ENCODE measurements at places on chromosomes 5 and 9.

- no peak for DNase-seq
Observed at GRCh38 chr5:96293966-96294883, 138.8 kb downstream of the PCSK1 start.

- DNase-seq = no peak
Observed at GRCh38 chr5:76473661-76474060, 70.6 kb downstream of the IQGAP2 start.

DNA sequence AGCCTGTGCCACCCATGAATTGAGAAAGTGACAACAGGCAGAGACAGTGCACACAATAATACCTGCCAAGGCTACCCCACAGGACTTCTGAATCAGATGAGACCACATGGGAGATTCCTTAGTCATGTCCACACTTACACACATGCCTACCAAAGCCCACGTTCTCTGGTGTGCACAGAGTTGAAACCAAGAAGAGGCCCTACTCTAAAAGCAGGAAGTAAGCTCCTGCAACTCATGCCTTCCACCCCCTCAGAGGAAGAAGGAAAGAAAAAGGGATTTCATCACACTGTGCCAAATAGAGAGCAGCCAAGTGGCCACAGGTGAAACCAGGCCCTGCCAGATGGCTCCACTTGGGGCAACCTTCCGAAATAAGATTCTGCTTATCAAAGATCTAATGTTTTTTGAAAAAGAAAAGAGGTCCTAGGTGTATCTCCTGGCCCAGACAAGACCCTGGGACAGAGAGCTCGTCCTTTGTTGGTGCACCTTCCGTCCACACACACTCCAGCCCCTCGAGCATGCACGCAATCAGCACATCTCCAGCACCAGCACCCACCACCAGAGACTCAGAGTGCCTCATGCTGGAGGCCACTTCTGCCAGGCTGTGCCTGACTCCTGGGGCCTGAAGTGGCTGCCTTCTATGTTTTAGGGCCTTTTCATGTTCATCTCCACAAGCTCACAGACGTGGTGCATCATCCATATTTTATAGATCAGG lies 114.6 kb upstream of the SPOCK1 start:
- DNase-seq = peak; percentile 29

- DNase-seq = no peak
Observed at GRCh38 chr9:119298076-119298853, 71.0 kb downstream of the BRINP1 start.

DNA sequence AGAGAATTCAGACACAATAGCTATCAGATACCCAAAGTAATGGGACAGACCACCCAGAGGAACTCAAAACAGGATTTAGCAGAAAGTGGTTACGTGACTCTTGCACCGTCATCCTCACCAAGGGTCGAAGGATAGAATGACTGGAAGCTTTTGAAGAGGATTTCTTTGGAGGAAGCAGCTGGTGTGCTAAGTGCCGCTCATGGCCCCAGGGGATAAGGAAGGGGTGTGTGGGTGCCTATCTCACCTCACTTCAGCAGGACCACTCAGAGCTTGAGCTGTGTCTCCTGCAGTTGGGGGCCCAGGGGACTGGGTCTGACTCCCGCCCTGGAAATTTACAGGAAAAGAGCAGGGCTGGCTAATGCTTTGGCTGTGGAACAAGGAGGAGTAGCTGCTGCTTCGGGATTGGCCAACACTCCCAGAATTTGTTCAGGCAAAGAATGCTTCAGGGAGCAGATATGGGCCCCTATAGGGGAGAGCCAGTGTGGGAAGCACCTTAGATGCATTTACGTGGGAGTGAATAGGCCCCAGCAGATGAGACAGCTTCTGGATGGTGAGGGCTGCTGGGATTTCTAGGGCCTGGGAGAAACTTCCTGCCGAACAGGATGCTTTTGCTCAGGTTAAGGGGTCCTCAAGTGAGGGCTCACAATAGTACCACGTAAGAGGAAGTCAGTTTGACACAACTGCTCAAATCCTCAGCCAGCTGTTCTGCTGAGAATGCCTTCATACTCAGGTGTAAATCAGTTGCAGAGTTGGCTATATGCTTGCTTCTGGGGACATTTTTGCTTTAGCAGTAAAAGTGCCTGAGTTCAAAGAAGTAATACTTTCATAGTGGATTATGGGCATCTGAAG lies 29.1 kb upstream of the TOMM5 start:
- no peak for DNase-seq

DNA sequence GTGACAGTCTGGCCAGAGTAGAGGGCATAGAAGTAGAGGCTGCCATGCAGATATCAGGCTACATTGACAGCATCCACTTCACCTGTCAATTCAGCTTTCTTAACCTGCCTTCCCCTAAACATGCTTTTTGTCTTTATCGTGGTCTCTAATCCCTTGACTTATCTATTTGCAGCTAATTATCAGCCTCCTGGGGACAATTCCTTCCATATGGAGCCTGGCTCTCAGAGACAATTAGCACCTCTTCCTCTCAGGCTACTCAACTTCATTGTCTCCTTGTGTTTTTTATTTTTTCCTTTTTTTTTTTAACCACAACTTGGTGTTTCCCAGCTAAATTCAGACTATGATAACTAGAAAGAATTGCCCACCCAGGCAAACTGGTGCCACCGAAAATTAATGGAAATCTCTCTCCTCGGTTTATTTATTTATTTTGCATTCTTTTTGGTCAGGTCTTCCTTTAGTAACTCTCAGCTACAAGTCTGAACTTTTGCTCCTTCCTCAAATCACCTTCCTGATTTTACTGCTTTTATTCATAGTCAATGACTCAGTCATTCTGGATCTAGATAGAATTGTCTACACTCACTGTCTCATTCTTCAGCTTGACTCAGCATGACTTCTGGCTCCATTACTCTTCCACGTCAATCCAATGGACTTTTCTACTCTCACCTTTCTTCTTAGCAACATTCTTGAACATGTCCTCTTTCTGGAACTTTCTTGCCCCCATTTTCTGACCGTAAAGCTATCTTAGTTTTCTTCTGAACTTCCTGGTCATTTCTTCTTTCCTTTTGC lies 63.0 kb upstream of the BASP1 start:
- DNase-seq = no peak

GRCh38 chr5:175826980-175827379 lies 44.4 kb upstream of the CPLX2 start:
- no peak for DNase-seq

DNA sequence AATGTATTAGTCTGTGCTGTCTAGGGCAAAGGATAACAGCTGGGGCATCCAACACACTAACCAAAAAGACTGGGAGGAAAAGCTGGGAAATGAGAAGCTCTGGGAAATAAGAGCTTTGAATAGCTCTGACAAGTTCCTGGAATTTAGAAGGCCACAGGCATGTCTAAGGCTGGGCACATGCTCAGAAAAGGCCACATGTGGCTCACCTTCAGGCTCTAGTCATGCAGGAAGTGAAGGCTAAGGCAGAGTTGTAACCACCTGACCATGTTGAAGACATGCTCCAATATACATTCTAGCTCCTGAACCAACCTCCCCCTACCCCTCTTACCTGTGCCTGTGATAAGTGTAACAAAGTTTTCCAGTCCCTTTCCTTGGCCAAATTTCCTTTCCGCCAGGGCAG lies 31.7 kb downstream of the CLTA start:
- DNase-seq = no peak

DNA sequence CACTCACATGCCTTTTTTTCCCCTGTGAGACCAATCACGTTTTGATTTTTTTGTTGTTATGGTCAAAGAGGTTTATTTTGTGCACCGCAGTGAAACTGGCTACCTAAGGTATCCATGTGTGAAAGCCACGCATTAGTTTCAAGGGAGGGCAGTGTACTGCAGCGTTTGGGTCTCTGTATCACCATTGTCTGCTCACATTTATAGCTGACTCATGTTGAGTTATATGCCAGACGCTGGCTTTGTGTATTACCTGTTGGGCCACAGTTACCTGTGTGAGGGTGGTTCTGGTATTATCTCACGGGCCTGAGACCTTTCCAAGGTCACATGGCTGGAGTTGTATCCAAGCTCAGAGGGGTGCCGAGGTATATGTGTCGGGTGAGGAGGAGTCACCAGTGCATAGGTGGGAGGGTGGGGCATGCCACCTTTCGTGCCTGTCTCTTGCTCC lies 75.8 kb downstream of the ARHGAP26 start:
- DNase-seq = no peak

DNA sequence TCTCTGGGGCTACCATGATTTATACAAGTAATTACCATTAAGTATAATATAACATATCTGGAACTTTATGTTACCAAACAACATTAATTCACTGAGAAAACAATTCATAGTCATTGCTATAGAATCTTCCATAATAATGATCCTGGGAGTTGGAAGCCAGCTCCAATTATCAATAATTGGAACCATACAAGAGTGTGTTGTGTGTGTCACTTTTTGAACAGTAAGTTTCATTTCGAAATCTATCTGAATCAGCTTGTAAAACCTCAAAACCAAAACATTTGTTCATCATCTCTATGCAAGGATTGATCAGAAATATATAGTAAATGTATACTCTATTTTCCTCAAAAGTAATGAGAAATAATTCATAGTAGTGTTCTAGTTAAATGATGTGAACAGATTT lies 348.1 kb downstream of the ARL15 start:
- DNase-seq = no peak

DNA sequence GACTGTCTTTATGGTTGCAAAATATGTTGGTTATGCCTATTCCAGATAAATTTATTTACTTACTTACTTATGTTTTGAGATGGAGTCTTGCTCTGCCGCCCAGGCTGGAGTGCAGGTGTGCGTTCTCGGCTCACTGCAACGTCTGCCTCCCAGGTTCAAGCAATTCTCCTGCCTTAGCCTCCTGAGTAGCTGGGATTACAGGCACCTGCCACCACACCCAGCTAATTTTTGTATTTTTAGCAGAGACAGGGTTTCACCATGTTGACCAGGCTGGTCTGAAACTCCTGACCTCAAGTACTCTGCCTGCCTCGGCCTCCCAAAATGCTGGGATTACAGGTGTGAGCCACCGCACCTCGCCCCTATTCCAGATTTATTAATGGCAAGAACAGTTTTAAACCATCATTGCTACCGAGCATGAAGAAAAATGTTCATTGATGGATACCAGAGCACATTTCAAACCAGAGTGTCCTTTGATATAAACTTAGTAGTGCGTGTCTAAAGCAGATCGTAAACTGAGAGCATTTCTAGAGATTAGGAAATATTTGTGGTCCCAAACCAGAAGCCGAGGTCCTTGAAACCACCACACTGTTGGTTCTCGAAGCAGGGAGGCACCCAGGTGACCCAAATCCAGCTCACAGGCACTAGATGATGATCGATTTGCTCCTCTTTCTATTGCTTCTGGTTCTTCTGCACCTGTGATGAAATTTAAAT lies 85.2 kb downstream of the GRAMD2B start:
- DNase-seq = no peak

GRCh38 chr9:37706290-37706689 lies 47.3 kb upstream of the TRMT10B start:
- no peak for DNase-seq

DNA sequence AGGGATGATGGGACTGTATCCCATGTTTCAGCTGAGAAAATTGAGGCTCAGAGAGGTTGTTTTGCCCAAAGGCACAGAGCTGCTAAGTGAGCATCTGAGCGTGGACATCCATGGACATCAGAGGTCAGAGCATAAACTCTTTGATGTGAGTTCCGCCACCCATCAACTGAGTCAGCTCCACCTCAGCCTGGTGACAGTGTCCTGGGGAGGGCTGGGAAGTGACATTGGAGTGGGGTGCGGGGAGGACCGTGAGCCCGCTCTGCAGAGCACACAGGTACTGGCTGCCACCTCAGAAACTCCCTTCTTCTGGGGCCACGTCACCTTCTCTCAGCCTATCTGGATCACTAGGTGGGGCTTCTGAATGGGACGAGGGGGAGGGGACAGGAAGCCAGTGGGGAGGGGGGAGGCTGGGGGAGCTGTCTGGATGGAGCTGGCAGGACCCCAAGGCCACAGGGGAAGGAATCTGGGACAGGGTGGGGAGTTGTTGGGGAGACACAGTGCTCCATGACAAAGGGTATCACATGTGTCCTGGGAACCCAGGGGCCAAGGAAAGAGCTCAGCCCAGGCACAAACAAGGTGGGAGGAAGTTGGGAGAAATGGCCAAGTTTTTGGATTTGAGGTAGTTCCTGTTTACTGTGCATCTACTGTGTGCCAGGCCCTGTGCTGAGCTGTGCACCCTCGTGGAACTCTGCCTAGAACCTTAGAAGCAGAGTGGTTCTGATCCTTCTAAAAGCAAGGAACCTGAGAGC lies 2.5 kb downstream of the LAMC3 start:
- DNase-seq = no peak

DNA sequence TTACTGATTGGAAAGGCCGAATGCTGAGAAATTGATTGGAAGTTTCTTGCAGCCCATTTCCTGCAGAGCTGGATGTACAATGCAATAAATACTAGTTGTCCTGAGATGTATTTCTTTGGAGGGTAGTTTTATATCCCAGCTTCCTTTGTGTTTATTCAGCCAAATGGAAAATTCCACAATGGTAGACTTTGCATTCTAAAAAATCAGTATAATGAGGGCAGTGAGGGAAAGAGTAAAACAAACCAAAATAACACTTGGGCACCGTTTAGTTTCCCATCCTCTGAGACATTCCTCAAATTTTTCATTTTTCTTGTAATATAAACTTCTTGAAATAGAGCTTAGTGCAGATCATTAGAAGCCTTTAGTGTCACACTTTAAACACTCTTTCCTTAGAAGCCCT lies 379.4 kb downstream of the EBF1 start:
- no peak for DNase-seq

DNA sequence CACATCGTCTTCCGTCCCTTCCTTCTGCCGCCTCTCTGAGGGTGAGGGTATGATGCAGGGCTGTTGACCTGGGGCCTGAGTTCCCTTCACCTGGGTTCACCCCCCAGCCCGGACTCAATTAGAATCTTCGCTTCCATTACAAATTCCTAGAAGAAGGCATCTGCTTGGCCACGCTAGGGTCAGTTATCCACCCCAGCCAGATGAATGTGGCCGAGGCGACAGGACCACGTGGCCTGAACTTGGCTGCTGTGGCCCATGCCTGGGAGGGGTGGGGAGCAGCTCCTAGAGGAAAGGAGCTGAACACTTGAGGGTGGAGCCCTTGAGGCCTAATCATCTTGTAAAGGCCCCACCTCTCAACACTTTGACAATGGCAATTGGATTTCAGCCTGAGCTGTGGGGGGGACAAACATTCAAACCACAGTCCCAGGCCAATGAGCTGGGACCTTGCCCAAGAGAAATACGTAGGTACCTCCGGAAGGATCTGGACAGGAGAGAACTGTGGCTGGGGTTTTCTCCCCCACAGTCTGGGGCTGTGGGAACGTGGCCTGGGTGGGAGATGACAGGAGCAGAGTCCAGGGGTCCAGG lies 90.6 kb upstream of the ADAMTS2 start:
- no peak for DNase-seq

Measured in lower leg skin (tissue), 4 donors.